ENCODE measurements at places on chromosomes 12 and 14.

DNA sequence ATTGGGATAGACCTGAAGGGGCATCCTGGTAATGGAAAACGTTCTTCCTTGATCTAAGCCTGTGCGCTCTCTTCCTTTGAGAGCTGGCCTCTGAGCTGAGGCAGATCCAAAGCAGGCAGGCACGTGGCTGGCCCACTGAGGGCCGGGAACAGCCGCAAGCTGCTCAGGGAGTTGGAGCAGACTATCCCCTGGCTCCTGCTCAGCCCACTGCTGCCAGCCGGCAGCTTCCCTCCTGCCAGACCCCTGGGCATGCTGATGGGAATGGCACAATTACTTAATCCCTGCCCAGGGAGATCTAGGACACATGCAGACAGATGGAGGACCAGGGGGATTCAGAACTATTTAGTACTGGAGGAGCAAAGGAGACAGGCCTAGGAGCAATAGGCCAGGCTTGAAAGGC, 14.4 kb downstream of the NEUROD4 start:
- DNase-seq, result no peak

DNA sequence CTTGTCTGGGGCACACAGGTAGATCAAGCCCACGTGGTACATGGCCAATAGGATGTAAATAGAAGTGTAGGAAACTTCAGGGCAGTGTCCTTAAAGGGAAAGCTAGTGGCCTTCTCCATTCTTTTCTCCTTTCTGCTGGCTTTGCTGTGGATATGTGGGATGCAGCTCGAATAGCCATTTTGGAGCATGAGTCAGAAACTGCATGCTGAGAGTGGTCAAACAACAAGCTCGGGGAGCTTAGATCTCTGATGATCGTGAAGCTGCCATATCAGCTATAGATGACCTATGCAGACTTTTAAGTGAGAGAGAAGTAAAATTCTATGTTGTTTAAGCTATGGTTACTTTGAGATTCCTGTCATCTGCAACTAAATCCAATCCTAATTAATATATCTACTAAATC, 241.3 kb upstream of the DAAM1 start:
- DNase-seq, result no peak

- no peak for DNase-seq
Measured at GRCh38 chr14:68718023-68718990, 74.6 kb downstream of the ZFP36L1 start.

GRCh38 chr14:100898935-100899883, 4.3 kb downstream of the RTL1 start:
- no peak for DNase-seq

- peak; percentile 9 for DNase-seq
Measured at GRCh38 chr14:81211844-81212243, 8.9 kb downstream of the GTF2A1 start.

DNA sequence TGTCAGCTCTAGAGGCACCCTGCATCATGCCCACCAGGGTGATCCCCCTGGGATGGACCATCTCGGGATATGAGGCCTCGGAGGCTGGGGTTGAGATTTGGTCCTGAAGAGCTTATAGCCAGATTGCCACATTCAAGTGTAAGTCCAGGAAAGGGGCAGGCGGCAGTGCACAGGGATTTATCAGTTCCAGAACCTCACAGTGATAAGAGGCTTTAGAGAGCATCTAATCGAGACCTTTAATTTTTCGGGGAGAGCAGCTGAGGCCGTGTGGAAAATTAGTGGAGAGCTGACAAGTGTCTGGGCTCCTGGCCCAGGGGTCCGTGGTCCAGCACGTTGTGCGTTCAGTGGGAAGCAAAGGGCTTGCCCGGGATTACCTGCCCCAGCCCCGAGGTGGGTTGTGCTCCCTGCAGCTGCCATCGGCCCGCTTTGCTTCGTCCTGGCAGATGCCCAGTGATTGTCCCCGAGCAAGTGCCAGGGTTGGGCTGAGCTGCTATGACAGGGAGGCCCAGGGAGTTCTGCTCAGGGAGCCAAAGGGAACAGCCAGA, 52.1 kb downstream of the C14orf132 start:
- no peak for DNase-seq

DNA sequence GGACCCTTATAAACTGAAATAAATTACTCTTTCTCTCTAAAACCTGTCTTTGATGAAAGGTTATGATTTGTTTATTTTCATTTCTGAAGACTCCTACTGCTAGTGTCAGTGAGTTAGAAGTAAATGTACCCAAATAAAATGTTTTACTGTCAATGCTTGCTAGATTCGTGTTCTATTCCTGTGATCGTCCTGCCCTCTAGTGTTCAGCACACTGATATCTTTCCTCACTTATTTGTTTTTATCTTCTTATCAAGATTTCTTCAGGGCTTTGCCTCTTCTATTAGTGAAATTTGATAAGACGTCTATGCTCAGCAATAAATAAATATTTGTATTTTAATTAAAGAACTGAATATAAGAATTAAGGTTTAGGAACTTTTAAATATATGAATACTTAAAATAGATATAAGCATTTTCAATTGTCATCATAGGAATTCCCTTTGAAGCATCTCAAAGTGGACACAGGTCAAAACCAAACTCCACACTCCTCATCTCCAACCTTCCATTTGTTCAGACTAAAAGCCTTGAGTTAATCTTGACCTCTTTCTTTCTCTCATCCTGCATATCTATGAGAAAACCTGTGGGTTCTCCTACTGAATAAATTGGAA, 75.8 kb downstream of the C12orf50 start:
- no peak for DNase-seq

GRCh38 chr12:51864833-51865670, 16.5 kb upstream of the FIGNL2 start:
- DNase-seq, result no peak

DNA sequence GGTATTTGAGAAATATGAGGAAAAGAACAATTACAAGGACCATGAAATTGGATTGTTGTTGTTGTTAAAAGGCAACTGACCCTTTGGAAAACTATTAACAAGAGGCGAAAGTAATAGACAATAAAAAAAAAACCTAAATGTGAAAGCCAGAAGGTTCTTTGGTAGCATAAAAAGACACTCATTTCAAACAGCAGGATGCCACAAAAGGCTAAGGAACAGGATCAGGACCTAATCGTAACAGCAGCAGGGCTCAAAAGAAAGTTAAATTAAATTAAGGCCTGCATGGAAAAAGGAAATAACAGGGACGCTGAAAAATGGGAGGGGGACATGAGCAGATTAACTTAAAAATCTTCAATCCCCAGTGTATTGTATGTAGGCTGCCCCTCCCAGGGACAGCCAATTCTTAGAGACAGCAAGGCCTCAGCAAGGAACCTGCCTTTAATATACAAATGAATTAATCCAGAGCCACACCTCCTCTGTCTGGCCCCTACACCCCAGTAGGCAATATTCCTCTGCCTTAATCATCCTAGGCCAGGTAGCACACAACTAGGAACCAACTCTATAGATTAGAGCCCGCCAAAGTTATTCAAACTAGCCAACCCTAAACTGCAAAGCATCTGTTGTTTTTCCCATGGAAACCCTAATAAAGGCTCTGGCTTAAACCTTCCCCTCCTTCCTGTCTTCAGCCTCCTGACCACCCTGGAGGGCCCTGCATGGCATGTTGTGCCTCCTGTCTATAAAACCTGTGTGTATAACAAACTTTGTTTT, 28.4 kb upstream of the AP4S1 start:
- no peak for DNase-seq

DNA sequence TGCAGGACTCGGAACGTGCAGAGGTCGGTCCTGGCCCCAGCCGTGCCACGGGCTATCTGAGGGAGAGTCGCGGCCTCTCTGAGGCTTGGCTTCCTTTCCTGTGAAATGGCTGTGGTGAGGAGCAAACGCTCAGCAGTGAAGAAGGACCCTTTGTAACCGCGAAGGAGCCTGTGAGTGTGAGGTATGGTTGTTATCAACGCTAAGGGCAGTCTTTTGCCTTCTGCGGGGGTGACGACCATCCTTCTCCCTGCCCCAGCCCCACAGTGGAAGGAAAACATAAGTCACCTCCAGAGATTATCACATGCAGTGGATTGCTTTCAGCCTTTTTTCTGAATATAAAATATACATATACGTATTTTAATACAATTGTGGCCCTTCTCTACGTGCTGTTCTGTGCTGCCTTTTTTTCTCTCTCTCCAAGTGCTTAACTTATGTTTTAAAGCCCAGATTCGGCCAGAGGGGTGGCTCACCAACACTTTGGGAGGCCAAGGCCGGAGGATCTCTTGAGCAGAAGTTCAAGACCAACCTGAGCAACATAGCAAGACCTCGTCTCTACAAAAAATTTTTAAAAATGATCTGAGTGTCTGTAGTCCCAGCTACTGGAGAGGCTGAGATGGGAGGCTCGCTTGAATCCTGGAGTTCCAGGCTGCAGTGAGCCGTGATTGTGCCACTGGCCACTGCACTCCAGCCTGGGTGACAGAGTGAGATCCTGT, 17.4 kb downstream of the TAMALIN start:
- DNase-seq, result peak; percentile 34

- no peak for DNase-seq
Measured at GRCh38 chr14:103380719-103381377, 4.4 kb upstream of the MARK3 start.

DNA sequence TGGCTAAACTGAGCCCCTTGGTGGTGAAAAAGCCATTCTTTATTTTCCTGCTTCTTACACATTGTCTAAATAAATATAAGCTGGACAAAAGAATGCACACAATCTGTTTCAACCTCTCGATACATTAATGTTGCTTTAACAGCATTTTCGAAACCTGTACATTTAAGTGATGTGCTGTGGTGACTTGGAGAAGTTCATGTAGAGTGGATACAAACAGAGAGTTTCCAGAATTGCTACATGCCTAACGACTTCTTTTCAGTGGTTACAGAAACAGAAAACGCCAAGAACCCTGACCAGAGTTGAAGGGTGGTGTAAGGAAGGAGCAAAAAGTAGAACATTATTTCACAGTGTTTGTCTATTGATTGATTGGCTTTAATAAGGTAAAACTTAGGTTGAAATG, 500.9 kb downstream of the SLC16A7 start:
- DNase-seq, result no peak

- DNase-seq, result no peak
Measured at GRCh38 chr12:13596714-13597113, 384.7 kb downstream of the GRIN2B start.

GRCh38 chr12:49900371-49900770, 3.3 kb downstream of the FAIM2 start:
- no peak for DNase-seq

DNA sequence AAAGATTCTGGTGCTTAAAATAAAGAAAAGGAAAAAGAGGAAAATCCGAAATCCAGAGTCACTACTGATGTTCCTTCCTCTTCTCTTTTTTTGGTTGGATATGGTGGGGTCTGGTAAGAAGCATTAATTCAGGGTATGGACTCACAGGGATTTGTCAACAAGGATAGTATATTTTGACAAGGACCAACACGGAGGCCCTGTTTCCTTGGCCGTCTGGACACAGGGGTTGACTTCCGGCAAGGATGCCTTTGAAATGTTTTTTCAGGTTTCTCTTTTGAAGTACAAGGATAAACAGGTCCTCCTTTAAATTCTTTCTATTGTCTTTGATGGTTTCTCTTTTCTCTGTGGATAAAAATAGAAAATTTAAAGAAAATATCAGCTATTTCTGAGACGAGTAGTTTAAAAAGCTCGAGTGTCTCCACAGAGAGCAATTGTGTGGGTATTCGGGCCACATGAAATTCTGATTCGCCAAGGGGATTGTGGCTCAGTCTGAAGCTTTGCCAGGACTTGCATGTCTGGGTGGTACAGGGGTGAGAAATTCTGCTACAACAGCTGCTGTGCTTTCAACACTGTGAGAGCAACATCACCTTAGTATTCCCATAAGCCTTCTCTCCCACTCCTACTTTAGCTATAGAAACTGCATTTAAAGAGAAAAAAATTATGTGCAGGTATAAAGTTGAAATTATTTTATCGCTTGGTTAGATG, 88.5 kb upstream of the CSRP2 start:
- DNase-seq, result no peak

GRCh38 chr12:26853303-26854030, 20.5 kb upstream of the ITPR2 start:
- DNase-seq, result peak; percentile 62

DNA sequence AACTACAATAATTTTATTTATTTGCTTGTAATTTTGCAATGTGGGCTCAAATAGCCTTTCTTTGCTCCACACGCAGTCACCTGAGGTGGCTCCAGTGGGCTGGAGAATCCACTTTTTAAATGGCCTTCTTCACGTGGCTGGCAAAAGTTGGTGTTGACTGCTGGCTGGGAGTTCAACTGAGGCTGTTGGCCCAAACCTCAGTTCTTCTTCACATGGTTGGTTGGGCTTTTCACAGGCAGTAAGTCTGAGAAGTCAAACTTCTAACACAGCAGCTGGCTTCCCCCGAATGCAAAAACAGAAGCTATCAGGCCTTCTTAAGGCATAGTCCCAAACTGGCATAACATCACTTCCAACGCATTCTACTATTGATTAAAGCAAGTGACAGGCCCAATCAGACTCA, 2.1 kb upstream of the OXA1L start:
- no peak for DNase-seq

GRCh38 chr14:88931321-88932110, 107.1 kb downstream of the TTC8 start:
- no peak for DNase-seq

GRCh38 chr14:30882431-30882830, 8.1 kb downstream of the COCH start:
- no peak for DNase-seq

GRCh38 chr12:46134205-46134811, 134.5 kb downstream of the SLC38A1 start:
- no peak for DNase-seq

GRCh38 chr12:109947521-109947920, 47.4 kb downstream of the TCHP start:
- DNase-seq, result no peak

GRCh38 chr12:103819312-103819711, 21.7 kb downstream of the NT5DC3 start:
- DNase-seq, result no peak

- DNase-seq, result no peak
Measured at GRCh38 chr12:113057565-113058485, 1.3 kb downstream of the DTX1 start.

DNA sequence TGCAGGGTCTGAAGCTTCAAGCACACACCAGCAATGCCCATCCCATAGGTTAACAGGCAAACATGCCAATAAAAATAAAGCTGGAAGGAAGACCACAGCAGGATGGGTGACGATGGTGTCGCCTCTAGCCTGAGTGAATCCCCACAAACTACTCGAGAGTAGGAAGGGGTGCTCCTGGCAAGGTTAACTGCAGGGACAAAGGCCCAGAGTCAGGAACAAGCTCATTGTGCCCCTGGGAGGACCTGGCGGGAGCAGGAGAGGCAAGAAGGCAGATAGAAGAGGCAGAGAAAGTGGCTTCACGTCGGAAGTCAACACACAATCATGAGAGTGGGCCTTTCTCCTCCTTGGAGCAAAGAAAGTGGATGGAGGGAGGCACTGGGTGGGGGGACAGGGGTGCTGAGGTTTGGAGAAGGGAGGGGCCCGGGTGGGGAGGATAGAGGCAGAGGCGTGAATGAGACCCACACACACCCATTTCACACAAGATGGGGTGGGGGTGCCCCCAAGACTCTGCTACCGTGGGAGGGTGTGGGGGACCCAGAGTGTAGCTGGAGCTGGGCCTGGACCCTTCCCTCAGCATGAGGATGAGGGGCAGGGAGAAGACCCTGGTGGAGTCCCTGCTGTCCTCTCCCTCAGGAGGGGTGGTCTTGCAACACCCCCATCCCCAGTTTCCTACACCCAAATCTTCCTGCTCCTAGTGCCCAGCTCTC, 43.1 kb downstream of the DIO3 start:
- DNase-seq, result no peak
